Stimulated activated CD4-positive, alpha-beta T cell treated with anti-CD3 and anti-CD28 coated beads, Interleukin-1b, Interleukin-23, amount 100 ng/mL, for 1 hour (primary cell): ENCODE measurements at places on chromosomes 5 and 9.

DNA sequence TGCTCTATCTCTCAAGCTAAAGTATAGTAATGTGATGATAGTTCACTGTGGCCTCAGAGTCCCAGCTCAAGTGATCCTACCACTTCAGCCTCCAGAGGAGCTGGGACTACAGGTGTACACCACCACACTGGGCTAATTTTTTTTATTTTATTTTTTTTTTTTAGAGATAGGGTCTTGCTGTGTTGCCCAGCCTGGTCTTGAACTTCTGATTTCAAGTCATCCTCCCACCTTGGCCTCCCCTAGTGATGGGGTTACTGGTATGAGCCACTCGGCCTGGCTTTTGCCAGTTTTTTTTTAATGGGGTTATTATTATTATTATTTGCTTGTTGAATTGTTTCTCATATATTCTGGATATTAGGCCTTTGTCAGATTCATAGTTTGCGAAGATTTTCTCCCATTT is 13.2 kb downstream of the FAF2 start:
- DNase-seq = no peak

GRCh38 chr5:24681106-24681505 is 36.3 kb upstream of the CDH10 start:
- DNase-seq = no peak

DNA sequence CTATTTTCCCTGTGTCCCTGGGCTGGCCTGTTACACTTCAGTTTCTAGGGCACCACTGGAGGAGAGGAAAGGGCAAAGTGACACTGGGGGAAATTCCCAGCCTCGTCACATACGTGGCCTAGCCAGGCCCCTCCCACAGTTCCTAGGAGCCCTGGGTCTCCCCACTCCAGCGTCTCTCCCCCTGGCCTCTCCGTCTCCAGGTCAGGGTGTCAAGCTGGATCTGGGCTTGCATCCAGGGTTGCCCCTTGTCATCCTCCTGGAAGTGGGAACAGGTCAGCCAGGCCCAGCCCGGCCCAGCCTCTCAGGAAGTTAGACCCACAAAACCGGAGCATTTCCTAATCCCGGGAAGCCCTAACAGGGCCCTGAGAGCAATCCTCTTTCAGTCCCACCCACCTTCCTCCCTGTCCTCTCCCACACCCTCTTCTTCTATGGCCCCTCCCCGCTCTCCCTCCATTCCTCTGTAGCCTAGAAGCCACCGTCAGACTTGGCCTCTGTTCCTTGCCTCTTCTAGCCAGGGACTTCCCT is 4.7 kb upstream of the TNIP1 start:
- no peak for DNase-seq

GRCh38 chr5:44801992-44802391 is 6.8 kb upstream of the MRPS30 start:
- no peak for DNase-seq

DNA sequence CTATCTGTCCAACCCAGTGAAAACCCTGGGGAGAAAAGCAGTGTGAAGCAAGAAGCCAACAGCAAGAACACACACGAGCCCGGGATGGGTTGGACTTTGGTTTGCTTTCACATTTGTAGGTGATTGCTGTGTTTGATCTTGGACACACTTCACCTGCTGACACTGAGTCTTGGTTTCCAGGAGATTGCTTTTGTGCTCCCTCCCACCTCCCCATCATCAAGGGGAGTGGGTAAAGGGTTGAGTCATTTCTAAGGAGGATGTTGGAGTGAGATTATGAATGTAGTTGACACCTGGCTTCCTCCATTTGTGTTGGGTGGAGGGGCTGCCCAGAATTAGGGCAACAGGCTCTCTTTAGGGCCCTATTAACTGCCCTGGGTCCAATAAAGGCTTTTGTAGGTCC is 37.5 kb downstream of the ANKDD1B start:
- no peak for DNase-seq

DNA sequence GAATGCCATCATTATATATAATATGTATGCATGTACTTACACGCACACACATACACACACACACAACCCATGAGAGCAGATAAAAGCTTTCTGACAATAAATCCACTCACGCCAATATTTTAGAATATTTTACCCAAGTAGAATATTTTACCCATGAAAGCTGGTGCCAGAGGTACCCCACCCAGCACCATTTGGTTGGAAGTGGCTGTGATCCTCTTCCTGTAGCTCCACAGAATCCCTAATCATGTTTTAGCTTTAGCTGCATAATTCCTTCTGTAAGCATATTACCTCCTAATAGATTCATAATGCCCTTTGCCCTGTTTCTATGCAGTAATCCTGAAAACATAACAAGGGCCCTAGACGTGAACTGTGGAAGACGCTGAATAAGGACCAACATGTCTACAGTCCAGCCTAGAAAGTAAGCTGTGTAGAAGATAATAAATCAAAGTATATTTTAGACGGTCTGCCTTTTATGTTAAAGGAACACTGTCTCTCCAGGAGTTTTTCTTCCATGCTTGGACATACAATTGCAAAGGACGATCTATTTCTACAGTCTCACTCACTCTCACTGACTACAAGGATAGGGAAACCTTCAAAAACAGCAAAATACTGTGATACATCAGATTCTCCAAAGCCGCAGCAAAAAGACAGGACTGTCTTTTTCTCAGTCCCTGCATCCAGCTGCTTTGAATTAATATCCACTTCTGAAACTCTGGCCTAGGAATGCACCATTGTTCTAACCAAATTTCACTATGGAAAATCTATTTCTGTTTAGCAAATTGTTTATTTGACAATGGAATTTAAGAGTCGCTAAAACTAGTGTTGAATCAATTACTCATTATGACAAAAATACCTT is 98.2 kb downstream of the USP20 start:
- no peak for DNase-seq

DNA sequence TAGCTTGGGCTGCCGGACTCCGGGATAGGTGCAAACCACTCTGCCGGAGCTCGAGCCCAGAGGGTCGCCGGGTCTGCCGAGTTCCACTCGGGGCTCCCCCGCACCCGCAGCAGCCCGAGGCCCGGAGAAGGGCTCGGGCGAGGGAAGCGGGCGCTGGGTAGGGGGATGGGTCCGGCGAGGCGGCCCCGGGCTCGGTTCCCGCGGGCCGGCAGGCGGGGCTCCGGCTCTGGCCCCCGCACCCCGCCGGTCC is 507 bp downstream of the RICTOR start:
- DNase-seq = no peak

GRCh38 chr5:101677961-101678360 is 618.1 kb downstream of the SLCO4C1 start:
- DNase-seq = no peak

DNA sequence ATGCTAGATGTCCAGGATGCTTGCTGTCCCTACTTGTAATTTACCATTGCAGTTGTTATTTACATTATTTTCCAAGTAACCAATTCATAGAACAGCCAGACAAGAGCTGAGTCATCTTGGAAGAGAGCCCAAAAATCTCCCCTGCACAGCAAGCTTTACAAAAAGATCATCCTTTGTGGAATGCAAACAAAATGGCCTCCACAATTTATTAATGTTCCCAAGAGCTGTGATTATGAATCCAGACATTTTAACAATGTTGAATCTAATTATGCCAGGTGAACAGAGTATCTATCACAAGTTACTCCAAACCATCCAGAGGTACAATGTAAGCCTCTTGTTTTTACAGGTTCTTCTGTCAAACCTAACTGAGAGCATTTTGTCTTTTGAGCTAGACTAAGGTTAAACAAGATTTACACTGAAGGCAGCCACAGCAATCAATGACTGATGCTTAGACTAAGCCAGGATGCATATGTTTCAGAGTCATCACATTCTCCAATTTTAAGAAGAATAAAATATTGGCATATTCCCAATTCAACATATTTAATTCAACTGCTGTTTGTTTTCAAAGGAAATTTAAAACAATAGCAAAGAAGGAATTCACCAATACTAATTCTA is 95.3 kb upstream of the SLC12A2 start:
- DNase-seq = no peak

DNA sequence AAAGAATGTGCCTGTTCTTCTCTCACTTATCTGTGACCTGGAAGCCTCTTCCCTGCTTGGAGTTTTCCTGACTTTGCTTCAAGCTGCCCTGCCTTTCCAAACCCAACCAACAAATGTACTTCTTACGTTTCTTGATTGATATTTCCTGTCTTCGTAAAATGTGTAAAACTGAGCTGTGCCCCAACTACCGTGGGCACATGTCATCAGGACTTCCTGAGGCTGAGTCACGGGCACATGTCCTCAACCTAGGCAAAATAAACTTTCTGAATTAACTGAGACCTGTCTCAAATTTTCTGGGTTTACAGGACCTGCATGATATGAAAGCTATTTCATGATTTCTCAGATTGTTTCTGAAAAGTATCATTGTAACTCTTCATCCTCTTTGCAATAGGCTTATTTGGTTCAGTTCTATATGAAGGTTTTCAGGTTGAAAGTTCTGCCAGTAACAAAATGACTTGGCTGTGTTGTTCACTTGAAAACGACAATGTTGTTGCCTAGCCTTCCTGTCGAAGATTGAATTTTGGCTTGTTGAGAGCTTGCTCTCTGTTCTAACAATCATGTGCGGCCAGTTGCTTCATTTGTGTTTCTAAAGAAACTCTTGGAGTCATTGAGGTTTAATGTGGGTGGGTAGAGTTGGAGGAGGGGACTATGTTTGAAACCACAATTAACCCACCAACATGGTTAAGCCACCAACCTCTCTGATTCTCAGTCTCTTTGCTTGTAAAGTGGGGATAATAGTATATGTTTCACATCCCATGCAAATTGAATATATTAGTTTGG is 145.6 kb downstream of the FBXL7 start:
- DNase-seq = no peak
